ENCODE measurements at places on chromosomes 2 and 18. TPM values are rescaled to one million over a fixed set of nuclear protein-coding genes. Genes with fewer than 3 reads are reported as not detected.

Gene UGT1A6
- polyA plus RNA-seq = not detected

Gene PLEKHA3
- polyA plus RNA-seq = 2.0 TPM

Gene COLEC11
- 2.0 TPM for polyA plus RNA-seq

Gene APCDD1
- 0.93 TPM for polyA plus RNA-seq

Gene COL3A1
- polyA plus RNA-seq = 43.4 TPM

Gene SCG2
- polyA plus RNA-seq = 0.39 TPM

Gene PPP1R1C
- 0.48 TPM for polyA plus RNA-seq

Gene FRZB
- 15.2 TPM for polyA plus RNA-seq

Gene GLI2
- 0.32 TPM for polyA plus RNA-seq

Gene TNFAIP6
- 1.4 TPM for polyA plus RNA-seq

Gene CREG2
- not detected for polyA plus RNA-seq

Gene DSG1
- polyA plus RNA-seq = not detected

Gene LYG2
- not detected for polyA plus RNA-seq

Gene ANKRD30B
- not detected for polyA plus RNA-seq

Gene OTX1
- polyA plus RNA-seq = not detected

Gene REG1B
- polyA plus RNA-seq = 0.39 TPM

Gene SLC11A1
- polyA plus RNA-seq = 67.0 TPM

Gene LONRF2
- polyA plus RNA-seq = 0.26 TPM

Gene ZNF804A
- polyA plus RNA-seq = 0.29 TPM

Gene LYG1
- polyA plus RNA-seq = 4.4 TPM

Gene THSD7B
- 0.02 TPM for polyA plus RNA-seq

Gene ATP5F1A
- 188 TPM for polyA plus RNA-seq

Gene KCNG3
- not detected for polyA plus RNA-seq

Gene NGEF
- not detected for polyA plus RNA-seq

Gene TPO
- polyA plus RNA-seq = 24.2 TPM

Gene XRCC5
- 81.8 TPM for polyA plus RNA-seq

Gene AFG3L2
- 17.3 TPM for polyA plus RNA-seq

Gene KCNG2
- polyA plus RNA-seq = 0.38 TPM
